ENCODE measurements at places on chromosomes 2 and 18.

DNA sequence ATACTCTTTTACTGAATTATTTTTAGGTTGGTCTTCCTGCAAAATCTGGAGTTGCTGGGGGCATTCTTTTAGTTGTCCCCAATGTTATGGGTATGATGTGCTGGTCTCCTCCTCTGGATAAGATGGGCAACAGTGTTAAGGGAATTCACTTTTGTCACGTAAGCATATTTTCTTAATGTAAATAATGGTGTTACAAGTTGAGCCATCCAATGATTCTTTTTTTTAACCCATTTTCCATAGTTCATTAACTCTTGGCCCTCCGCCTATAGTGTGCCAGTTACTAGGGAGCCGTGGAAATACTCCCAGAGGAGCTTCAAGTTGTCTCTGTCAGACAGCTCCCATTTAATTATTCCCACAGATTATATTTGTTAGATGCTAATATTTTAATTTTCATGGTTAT is 49.8 kb downstream of the GLS start:
- DNase-seq, result no peak

- peak; percentile 6 for DNase-seq
Observed at GRCh38 chr2:29920631-29921559, 491 bp downstream of the ALK start.

DNA sequence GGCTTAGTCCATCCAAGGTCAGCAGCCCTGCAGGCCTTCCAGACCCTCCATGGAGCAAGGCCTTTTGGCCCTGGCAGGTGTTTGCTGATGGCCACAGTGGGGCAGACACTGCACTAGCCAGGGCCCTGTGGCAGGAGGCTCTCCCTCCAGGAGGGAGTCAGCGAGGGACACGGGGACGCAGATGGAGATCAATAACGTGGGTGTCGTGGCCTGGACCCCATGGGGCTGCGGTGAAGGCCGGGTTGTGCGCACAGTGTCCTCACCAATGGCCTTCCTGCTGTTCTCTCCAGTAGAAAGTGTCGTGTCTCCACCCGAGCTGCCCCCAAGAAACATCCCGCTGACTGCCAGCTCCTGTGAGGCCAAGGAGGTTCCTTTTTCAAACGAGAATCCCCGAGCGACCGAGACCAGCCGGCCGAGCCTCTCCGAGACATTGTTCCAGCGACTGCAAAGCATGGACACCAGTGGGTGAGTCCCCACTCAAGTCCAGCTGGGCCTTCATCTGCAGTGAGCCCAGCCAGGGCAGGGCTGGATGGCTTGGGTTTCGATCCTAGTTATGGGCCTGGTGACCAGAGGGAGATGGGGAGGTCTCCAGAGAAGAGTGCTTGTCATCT is 65.4 kb downstream of the INPP5D start:
- DNase-seq, result no peak

GRCh38 chr18:55219823-55220222 is 260.6 kb upstream of the CCDC68 start:
- DNase-seq, result no peak

GRCh38 chr2:28453396-28453795 is 42.5 kb upstream of the PLB1 start:
- no peak for DNase-seq
